NCI-H748 treated with DMSO at 0.1 percent for 48 hours (cell line): ENCODE measurements at places on chromosomes 1 and 21.

DNA sequence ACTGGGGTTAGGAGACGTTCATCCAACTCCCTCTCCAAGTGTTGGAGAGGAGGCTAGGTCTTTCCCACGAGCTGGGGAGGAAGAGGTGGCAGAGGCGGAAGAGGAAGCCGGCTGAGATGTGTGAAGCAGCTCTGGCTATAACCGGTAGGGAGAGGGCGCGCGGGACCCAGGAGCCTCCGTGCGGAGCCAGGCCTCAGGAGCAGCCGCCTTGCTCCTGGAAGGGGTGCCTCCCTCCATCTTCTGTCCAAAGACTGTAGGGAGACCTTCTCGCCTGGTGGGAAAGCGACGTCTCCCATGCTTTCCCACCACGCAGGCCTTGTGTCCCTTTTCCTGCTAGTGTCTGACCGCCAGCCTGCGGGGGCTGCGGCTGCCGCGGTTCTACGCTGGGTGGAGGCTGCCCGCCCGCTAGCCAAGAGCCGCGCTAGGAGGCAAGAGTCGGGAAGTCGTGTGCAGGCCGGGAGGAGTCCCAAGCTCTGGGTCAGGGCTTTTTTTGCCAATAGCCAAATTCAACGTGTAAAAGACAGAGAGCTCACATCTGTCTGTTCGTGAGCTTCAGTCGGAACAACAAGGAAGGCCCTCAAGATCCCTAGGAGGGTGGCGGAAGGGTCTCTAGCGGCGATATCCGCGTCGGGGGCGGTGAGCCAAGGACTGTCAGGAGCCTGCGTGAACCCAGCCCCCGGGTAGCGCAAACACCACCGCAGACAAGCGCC is 8.4 kb upstream of the NBPF11 start:
- no peak for DNase-seq

GRCh38 chr1:51578383-51579109 is 38.3 kb upstream of the OSBPL9 start:
- DNase-seq: no peak

- no peak for DNase-seq
These were observed 4.5 kb downstream of the MMEL1 start for GRCh38 chr1:2628191-2628932.

- DNase-seq: no peak
These were observed 10.1 kb downstream of the DNAJC11 start for GRCh38 chr1:6691507-6691906.

- DNase-seq: no peak
These were observed 181.6 kb downstream of the FCRL5 start for GRCh38 chr1:157370698-157371097.
